ENCODE measurements at places on chromosomes 11 and 22. TPM values are rescaled to one million over a fixed set of nuclear protein-coding genes. Genes with fewer than 3 reads are reported as not detected.

ACTN3 gene
- total RNA-seq, result 0.14 TPM

C11orf42 gene
- not detected for total RNA-seq

KDM4D gene
- total RNA-seq, result 0.65 TPM

CARNS1 gene
- total RNA-seq, result 0.23 TPM

KCNQ1OT1 gene
- 1.5 TPM for total RNA-seq

SULT4A1 gene
- total RNA-seq, result not detected

CRACR2B gene
- total RNA-seq, result 27.5 TPM

OR51B2 gene
- not detected for total RNA-seq

ABCC8 gene
- not detected for total RNA-seq

SLC29A2 gene
- 2.3 TPM for total RNA-seq

BCR gene
- 288 TPM for total RNA-seq

LRRC10B gene
- not detected for total RNA-seq

MEI1 gene
- 2.0 TPM for total RNA-seq

C1QTNF5 gene
- total RNA-seq, result 127 TPM

NEFH gene
- 0.56 TPM for total RNA-seq

TRIM51 gene
- not detected for total RNA-seq

ZNRD2 gene
- total RNA-seq, result 47.5 TPM

PANX3 gene
- not detected for total RNA-seq

MMP3 gene
- total RNA-seq, result not detected

HEPN1 gene
- total RNA-seq, result not detected

CEND1 gene
- total RNA-seq, result 0.17 TPM

ESAM gene
- total RNA-seq, result 84.4 TPM

BATF2 gene
- total RNA-seq, result 0.34 TPM

SHANK2 gene
- total RNA-seq, result 0.37 TPM

SYCE3 gene
- total RNA-seq, result not detected

GLB1L2 gene
- total RNA-seq, result 0.17 TPM

CDHR5 gene
- total RNA-seq, result not detected

LGALS12 gene
- not detected for total RNA-seq

SCGB1D2 gene
- not detected for total RNA-seq

TMPRSS13 gene
- not detected for total RNA-seq

MRGPRX3 gene
- not detected for total RNA-seq

Data from dermis blood vessel endothelial cell (primary cell).